ENCODE measurements at places on chromosomes 6 and 20.
A peak's percentile ranks its signal among the peaks of the same experiment; 100 is the strongest.

DNA sequence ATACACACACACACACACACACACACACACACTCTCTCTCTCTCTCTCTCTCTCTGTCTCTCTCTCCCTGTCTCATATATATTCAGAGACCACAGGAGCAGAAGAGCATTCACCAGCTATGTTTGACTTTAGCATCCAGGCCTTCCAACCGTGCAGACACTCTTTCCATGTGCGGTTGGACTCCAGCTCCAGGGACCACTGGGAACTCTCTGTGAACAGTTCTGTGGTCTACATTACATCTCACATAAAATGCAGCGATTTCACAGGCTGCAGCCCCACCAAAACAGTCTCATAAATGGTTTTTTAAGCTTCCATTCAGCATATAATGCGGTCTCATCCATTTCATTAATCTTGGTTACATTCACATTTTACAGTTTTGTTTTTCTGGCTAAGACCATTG, 508.4 kb upstream of the SULF2 start:
- DNase-seq = no peak

GRCh38 chr6:3825851-3826581, 23.2 kb upstream of the FAM50B start:
- DNase-seq = no peak

DNA sequence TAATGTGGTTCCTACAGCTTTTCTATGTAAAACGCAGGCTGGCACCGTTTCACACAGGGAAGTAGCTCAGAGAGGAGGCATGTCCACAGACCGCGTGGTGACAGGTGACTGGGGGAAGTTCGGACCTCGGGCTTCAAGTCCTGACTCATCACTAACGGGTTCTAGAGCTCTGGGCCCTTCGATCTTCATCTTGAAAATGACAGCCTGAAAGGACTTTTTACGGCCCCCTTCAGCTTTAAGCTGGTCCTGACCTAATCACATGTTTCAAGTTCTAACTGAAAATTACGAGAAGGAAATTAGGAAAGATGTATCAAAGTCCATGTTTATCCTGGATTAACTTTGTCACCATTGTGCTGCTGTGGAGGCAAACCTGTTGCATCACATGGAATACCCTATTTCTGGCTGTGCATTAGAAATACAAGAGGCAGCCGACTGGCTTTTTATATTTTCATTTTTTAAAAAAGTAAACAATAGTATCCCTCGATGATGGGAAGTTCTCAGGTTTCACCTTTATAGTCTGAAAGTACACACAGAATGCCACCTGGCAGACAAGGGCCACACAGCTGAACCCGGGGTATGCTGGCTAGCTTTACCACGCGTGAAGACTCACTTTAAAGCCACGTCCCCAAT, 2.0 kb downstream of the MAN1A1 start:
- DNase-seq = no peak

DNA sequence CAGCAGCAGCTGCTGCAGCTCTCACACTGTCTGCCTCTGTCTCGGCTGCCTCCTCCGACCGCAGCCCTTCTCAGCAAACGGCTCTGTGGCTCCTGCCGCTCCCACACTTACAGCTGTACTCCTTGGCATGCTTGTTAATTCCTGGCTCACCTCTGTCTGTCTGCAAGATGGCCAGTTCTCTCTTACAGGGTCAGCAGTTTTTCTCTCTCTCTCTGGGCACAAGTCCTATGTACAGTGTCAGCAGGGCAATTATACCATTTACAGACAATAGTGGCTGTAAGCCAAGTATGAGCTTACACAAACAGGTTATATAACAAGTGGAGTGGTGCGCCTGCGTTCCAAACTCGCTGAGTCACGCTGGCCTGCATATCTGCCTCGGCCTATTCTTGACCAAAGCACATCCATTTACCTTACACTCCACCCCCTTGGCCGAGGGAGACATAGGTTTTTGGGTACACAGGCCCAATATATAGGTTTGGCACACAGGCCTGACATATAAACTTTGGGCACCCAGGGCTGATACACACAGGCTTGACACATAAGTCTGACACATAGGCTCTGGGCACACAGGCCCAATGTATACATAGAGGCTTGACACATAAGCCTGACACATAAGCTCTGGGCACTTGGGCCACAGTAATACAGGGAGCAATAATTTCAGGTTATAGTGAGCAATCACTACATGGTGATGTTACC, 4.4 kb downstream of the ZKSCAN3 start:
- DNase-seq = peak; percentile 63

DNA sequence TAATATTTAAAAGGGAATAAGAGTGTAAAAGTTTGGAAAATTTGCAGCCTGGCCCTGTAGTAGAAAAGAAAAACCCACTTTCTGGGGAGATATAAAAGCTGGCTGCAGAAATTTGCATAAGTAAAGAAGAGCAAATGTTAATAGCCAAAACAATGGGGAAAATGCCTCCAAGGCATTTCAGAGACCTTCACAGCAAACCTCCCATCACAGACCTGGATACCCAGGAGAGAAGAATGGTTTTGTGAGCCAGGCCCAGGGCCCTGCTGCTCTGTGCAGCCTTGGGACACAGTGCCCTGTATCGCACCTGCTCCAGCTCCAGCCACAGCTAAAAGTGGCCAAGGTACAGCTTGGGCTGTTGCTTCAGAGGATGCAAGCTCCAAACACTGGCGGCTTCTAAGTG, 113.8 kb downstream of the BTBD9 start:
- no peak for DNase-seq

GRCh38 chr6:116564921-116565872, 6.1 kb upstream of the RWDD1 start:
- no peak for DNase-seq

DNA sequence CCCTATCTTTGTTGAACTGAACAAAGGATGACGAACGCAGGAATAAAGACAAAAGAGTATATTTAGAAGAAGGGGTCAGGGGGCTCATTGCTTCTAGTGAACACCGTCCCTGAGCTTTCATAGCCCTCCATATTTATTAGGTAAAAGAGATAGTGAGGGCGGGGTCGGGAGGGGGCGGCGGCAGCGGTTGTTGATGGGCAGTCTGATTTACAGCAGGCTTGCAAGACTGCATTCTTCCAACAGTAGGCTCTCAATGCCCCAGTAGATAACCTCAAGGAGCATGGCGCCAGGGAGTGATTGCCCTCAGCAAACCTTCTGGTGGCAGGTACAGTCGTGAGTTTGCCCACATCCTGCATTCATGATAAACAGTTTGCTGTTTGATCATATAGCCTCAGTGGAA, 563.3 kb upstream of the SYNCRIP start:
- no peak for DNase-seq

GRCh38 chr6:168852376-168852884, 401.2 kb downstream of the THBS2 start:
- no peak for DNase-seq

DNA sequence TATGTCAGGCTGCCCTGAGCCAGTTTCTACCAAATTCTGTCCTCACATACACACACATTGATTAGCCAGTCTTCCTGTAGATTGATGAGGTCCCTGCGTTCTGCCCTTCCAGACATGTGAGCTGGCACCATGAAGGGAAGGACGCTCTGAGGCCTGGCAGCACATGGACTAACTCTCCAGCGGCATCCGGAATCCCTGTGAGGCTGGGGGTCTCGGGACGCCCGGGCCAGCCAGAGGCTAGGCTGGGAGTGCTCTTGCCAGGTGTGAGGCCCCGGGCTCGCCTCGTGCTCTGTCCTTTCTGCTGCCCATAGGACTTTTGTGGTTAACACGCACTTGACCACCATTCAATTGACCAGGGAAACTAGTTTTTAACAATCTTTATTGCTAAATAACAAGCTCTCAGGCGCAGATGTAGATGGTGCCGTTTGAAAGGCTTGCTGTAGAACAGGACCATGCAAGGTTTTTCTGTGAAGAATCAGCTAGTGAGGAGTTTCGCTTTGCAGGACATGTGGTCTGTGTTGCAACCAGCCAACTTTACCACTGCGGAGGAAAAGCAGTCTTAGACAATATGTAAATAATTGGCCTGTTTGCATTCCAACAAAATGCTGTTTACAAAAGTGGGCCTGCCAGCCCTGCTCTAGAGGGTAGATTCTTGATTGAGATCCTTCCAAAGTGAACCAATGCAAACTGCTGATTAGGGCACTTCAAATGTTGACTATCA, 29.3 kb downstream of the FOXF2 start:
- no peak for DNase-seq

DNA sequence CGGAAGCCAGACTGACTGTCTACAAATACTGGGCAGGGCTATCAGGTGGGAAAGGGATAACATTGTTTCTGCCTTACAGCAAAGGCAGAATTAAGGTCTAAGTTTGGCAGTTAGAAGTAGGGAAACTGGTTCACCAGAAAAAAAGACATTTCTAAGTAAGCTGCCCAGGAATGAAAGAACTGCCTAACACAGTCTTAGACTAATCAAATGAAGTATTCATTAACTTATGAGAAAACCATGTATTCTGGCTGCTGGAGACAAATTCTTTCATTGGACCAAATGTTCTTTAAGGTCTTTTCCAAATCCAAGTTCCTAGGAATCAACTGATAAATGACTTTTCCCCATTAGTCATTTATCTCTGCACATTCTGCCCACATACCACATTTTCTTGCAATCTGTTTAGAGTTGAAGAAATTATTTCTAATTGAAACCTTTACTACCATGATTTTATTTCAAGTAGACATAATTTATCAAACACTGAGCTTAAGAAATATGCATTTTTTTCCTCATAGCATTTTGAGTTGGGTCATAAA, 120.3 kb upstream of the OGFRL1 start:
- no peak for DNase-seq

- DNase-seq = no peak
Measured at GRCh38 chr20:62722627-62723026, 14.0 kb downstream of the NTSR1 start.

DNA sequence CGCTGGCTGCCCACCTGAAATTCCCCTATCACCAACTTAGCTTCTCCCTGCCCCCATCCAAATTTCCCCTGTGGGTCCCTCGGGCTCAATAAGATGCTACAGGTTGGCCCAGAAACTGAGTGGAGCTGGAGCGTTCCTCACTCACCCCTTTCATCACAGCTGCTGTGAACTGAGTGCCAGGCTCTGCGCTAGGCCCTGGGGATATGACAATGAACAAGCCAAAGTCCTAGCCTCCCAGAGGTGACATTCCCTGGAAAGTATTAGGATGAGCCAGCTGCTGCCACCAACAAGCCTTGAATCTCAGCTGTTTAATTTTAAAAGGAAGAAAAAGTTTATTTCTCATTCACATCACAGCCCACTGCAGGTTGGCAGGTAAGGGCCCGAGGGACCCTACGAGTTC, 86.6 kb upstream of the EYA2 start:
- no peak for DNase-seq

DNA sequence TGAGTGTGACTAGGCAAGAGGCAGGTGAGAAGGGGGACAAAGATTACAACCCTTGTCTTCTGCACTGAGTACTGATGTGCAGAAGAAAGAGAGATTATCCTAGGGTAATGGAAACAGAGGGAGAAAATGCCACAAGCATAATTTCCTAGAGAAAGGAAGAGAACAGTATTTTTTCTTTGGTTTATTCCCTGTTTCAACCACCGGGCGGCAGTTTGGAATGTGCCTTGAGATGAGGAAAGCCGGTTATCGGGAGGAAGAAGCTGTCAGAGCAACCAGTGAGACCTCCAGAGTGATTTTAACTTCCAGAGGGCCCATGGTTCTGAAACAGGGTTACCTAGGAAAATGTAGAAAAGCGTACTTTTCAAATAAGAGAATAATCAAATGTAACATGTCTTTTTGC, 121.4 kb downstream of the REV3L start:
- DNase-seq = no peak

- DNase-seq = no peak
Measured at GRCh38 chr6:110359556-110359955, 1.4 kb upstream of the METTL24 start.

GRCh38 chr6:39430446-39430845, 107.9 kb upstream of the KCNK16 start:
- DNase-seq = no peak

DNA sequence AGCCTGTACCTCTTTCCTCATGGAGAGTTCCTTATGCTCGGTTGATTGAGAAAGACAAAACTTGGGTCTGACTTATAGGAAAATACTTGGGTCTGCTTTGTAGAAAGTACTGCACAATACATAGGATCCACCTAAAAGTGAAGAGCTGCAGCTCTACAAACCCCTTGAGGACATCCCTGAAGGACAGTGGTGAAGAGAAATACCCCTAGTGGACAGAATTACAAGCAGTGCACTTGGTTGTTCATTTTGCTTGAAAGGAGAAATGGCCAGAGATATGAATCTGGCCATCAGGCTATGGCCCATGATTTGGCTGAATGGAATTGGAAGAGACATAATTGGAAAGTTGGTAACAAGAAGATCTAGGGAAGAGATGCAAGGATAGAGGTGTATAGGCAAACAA, 8.3 kb downstream of the CD24 start:
- no peak for DNase-seq

- no peak for DNase-seq
Measured at GRCh38 chr20:22312744-22313346, 271.5 kb downstream of the FOXA2 start.

DNA sequence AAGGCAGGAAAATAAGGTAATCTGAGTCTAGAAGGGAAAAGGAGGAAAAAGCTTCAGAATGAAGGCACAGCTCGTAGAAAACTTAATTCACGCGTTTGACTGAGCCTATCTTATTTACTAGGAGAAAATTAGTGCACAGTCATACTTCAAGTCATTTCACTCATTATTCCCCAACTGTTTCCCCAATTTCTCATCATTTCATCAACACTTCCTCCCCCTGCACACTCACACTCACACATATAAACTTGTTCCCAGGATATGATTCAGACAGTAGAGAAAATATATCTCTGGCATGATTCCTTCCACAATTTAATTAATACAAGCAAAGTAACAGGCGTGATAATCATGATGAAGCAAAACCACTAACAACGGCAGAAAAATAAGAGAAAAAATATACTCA, 94.5 kb upstream of the F13A1 start:
- DNase-seq = no peak

DNA sequence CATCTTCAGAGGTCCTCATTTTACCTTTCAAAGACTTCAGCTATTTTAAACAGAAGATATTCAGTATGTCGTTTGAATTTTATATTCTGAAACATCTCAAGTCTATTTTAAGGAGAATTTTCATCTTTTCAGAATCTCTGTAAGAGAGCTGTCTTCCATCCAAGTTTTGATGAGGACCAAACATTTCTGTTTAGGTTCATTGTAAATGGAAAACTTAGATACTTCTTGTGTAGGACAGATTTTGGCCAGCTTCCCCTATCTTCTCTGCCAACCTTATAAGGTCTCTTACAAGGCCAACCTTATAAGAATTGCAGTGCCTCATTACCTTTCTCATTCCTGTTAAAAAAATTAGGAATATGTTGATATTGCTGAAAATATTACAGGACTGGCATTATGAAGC, 88.1 kb downstream of the AKAP7 start:
- DNase-seq = no peak

DNA sequence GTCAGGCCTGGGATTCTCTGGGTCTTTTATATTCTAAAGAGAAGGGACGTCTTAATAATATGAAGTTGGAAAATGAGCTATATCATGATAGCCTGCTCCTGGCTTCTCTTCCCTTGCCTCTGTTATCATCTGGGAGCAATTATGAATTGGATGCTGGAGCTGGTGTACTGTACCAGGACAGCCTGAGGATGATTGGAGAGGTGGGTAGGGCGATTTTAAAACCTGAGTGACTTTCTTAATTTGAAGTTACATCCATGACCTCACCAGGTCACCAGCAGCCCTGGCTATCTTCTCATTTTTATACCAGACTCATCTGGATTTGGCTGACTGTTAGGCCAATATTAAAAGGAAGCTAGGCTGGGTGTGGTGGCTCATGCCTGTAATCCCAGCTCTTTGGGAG, 317.6 kb downstream of the CLIC5 start:
- DNase-seq = no peak
